ENCODE measurements at places on chromosomes 2 and 18.

DNA sequence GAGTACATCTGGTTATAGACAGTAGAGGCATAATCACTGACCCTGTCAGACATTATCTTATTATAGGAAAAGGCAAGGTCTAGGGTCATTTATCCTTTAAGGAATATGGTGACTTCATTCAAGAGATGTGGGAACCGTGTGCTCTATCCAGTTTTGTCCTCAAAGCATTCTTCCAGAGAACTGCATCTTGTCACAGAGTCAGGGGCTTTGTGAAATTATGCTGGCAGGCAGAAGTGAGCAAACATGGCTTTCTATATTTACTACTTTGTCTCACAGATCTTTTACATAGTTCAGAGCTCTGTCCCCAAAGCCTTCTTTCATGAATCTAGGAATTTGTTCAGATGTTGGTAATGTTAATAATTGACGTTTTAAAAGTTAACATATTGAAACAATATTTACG is 177.4 kb downstream of the ASXL3 start:
- DNase-seq = no peak

GRCh38 chr18:58177004-58177717 is 133.1 kb downstream of the NEDD4L start:
- no peak for DNase-seq

- no peak for DNase-seq
Measured at GRCh38 chr2:229511524-229511923, 202.8 kb downstream of the DNER start.

DNA sequence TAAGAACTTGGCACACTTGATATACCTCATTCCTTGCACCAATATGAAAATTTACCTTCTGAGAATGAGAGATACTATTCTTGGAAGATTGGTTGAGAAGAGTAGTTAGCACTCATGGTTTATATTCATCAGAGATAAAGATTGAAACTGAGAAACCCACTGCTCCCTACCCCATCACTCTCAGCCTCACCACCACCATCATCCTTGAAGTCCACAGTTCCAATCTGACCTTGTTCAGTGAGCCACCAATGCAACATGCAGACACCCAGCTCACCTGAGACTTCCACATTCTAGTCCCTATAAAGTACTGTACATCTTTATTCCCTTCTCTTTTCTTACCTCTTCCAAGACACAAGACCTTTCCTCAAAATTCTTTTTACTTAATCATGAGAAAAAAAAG is 869.0 kb downstream of the TRIB2 start:
- DNase-seq = no peak

GRCh38 chr2:191552066-191552465 is 125.9 kb upstream of the NABP1 start:
- DNase-seq = no peak

Data from stimulated activated CD4-positive, alpha-beta T cell treated with anti-CD3 and anti-CD28 coated beads, Interleukin-12 subunit alpha, Interleukin-12 subunit beta, amount 100 ng/mL, for 4 hours (primary cell).